ENCODE measurements at places on chromosomes 7 and 10.

- peaks cover 15% of the 10 kb centered on the region for H3K27me3 ChIP-seq
- no peak overlapping the region for H3K4me3 ChIP-seq
- ATAC-seq, result no peak
- H3K4me1 ChIP-seq, result no peaks in the 10 kb centered on the region
- no peaks in the 10 kb centered on the region for H3K36me3 ChIP-seq
- H3K27ac ChIP-seq, result no peak overlapping the region
Measured at GRCh38 chr10:21052072-21052708, 155.1 kb upstream of the NEBL start.

DNA sequence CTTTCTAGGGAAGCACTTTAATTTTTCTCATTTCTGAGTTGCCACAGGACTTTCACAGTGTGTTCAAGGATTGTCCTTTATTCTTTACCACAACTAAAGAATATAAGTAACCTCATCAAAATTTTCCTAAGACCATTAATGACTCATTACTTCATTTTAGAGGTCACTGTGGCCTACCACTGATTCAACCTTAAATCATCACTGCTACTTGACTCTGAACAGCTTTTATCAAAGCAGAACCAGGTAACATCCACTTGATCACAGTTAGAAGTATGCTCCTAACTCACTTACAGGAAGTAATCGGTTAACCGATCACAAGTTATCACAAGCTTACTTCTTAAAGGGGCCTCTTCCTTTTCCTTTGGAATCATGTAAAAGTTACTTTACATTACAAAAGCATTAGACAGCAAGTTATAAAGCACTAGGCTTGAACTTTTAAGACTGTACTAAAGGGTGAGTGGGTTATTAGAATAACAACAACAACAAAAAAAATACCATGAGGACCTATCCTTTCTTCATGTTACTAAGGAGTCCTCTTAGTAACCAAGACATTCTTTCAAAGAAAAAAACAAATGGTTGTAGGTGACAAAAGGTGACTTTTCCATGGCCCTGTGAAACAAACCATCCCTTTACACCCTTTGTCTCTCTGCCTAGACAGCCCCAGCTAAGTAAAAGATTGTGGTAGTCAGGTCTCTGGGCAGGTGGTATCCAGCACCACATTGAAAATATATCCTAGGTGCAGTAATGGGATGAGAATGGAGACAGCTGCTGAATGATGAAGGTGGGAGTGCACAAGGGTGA lies 40.0 kb upstream of the PDK4 start:
- H3K27me3 ChIP-seq, result peaks cover 3% of the 10 kb centered on the region
- H3K27ac ChIP-seq, result no peak overlapping the region
- no peaks in the 10 kb centered on the region for H3K36me3 ChIP-seq
- no peak for ATAC-seq

- no peak overlapping the region for H3K27ac ChIP-seq
- peaks cover 10% of the 10 kb centered on the region for H3K27me3 ChIP-seq
- no peaks in the 10 kb centered on the region for H3K36me3 ChIP-seq
- ATAC-seq, result no peak
Measured at GRCh38 chr10:113979409-113979808, 64.3 kb upstream of the ADRB1 start.

GRCh38 chr7:112136271-112137008 lies 69.8 kb downstream of the DOCK4 start:
- ATAC-seq, result no peak
- no peaks in the 10 kb centered on the region for H3K4me1 ChIP-seq
- no peak overlapping the region for H3K27ac ChIP-seq
- no peaks in the 10 kb centered on the region for H3K27me3 ChIP-seq

DNA sequence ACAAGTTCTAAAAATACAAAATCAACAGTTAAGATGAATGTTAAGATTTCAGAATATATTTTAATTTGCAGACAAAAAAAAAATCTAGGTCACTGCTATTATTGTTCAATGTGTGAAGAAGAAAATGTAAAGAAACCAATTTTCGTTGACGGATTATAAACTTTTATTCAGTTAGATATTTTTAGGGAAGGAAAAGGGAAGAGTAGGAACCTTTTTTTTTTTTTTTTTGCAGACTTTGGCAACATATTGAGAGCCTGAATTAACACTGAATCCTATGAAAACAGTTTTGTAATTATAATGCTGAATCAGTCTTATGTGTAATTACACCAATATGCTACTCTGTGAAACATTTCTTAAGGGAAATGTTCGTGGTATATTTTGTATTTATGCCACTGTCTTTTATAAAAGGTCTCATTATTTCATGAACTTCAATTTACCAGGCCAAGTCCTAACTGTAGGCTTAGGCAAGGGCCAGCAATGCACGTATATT lies 106.3 kb downstream of the ST8SIA6 start:
- H3K36me3 ChIP-seq, result no peaks in the 10 kb centered on the region
- H3K4me1 ChIP-seq, result no peaks in the 10 kb centered on the region
- no peak overlapping the region for H3K27ac ChIP-seq
- no peak for ATAC-seq
- peaks cover 12% of the 10 kb centered on the region for H3K27me3 ChIP-seq

DNA sequence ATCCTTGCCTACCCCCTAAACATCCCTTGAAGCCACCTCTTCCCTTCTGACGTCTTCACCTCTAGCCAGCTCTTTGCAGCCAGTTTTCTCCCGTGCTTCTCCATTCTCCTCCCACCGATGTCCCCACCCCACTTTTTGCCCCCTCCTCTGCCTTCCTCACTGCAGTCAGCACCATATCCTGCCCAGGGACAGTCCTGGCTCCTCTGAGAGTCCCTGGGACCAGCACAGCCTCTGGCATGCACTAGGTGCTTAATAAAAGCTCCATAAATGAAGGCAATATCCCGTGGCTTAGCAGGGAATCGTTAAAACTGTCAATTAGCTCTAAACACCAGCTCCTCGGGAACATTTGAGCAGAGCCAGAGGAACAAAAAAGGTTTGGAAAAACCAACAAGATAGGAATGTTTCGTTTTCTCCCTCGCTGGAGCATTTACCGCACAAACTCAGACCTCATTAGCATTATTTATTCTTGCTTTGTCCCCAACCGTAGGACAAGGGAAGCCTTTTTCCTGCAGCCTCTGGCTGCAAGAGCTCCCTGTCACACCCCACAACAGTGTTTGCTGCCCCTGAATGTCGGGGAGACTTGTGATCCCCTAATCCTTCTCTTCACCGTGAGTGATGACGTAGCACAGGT lies 16.1 kb downstream of the MYL10 start:
- H3K4me3 ChIP-seq, result no peak overlapping the region
- ATAC-seq, result no peak
- H3K27me3 ChIP-seq, result peaks cover 15% of the 10 kb centered on the region
- no peak overlapping the region for H3K27ac ChIP-seq
- H3K4me1 ChIP-seq, result no peaks in the 10 kb centered on the region
- no peaks in the 10 kb centered on the region for H3K36me3 ChIP-seq

DNA sequence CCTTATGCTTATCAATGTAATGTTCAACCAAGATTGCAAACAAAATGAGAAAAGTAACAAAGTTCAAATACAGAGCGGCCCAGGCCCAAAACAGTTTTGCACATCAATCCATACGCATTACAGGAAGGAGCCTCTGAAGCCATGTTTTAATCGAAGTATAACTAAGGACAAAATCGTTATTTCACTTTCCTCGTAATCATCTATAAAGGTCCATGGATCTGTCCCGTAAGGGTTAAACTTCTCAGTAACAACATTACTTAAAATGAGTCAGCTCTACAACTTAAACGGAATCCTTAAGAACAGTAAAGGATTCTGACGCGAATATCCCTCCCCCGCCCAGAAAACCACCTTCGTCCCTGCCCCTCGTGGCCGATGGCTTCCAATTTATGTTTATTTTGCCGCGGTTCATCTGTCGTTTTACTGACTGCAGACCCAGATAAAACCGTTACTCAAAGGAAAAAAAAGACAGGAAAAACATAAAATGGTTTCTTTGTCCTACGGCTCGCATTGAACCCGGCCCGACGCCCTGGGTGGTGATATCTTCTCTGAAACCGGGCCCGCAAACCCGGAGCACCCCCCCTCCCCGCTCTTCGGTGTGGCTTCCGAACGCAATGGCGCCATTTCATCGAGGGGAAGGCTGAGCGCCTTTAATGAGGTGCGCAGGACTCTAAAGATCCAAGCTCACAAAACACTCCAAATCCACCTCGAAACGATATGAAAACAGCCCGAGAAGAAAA lies 1.1 kb downstream of the HNRNPA2B1 start:
- no peak for ATAC-seq
- peaks cover 91% of the 10 kb centered on the region for H3K36me3 ChIP-seq
- peaks cover 31% of the 10 kb centered on the region for H3K4me1 ChIP-seq
- H3K4me3 ChIP-seq, result peak overlapping the region; percentile 100
- H3K27me3 ChIP-seq, result no peaks in the 10 kb centered on the region
- H3K27ac ChIP-seq, result peak overlapping the region; percentile 100

- ATAC-seq, result no peak
- no peaks in the 10 kb centered on the region for H3K27me3 ChIP-seq
- no peak overlapping the region for H3K4me3 ChIP-seq
- H3K36me3 ChIP-seq, result no peaks in the 10 kb centered on the region
Measured at GRCh38 chr10:4371691-4372295, 454.2 kb upstream of the AKR1E2 start.

DNA sequence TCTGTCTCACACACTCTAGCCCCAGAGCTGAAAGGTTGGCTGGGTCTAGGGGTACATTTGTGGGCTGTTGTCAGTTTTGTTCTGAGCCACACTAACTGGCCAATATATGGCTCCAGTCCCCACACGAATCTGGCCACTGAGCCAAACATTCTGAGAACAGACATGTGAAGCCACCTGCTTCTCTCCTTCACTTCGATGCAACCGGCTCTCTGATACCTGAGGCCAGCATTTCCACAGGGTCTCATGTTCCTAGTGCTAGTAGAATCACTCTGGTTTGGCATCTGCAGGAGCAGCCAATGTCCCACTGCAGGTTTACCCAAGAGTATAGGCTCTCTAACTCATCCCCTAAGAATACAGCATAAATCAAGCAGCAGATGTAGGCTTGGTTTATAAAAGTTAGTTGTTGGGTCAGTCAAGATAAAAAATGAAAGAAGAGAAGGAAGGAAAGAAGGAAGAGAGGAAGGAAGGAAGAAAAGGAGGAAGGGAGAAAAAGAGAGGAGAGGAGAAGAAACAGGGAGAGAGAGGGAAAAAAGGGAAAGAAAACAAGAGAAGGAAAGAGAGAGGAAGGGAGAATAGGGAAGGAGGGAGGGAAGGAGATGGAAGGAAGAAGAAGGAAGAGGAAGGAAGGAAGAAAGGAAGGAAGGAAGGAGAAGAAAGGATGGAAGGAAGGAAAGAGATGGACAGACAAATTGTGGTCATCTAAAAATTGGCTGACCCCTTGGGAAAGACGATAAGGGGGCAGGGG lies 75.1 kb downstream of the STRA8 start:
- no peak overlapping the region for H3K4me3 ChIP-seq
- no peak for ATAC-seq
- H3K36me3 ChIP-seq, result no peaks in the 10 kb centered on the region
- no peaks in the 10 kb centered on the region for H3K27me3 ChIP-seq
- H3K27ac ChIP-seq, result no peak overlapping the region
- H3K4me1 ChIP-seq, result no peaks in the 10 kb centered on the region

DNA sequence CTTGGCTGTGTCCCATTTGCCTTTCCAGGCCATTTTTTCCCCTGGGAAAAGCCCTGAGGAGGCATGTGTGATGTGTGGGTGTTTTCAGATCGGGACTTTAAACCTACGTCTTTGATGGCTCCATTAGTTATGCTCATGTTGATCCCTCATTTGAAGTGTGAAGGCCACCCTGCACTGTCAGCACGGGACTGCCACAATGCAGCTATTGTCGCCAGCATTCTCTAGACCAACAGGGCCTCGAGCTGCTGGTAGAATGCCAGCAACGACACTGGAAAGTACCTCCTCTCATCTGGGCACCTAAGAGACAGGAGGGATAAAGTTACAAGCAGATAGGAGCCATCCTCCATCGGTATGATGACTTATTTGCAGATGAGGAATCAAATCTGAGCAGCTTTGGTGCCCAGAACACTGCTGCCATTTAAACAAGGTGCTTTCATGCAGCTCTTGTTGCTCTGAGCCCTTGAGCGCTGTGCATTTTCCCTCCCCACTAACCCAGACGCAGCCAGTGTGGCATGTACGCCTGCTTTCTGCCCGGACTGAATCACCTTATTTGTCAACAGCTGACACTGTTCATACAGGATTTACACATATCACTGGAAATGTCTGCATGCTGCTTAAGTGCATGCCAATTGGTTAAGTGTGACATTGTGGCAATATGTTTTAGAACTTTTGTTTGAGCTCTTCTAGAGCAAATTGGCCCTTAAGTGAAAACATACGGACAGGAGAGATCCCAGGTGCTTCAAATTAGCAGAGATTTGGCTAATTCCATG lies 175.0 kb upstream of the PITRM1 start:
- no peak overlapping the region for H3K27ac ChIP-seq
- H3K4me1 ChIP-seq, result peaks cover 6% of the 10 kb centered on the region
- H3K27me3 ChIP-seq, result peaks cover 24% of the 10 kb centered on the region
- no peak overlapping the region for H3K4me3 ChIP-seq
- no peak for ATAC-seq

DNA sequence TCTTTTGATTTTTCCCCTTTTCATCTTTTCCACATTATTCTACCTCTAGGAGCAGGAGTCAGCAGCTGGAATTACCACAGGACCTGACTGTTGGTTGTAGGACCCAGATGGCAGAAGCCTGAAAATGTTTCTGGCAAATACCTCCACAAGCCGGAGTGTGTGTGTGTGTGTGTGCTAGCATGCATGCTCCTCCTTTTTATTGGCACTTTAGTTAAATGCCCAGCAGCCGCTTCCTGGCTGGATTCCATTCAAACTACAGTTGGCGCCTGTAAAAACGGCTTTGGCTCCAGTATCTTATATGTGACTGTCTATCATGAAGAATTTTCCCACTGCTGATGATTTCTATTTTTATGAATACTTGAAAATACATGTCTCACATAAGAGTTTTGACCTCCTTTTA lies 319.7 kb upstream of the SP4 start:
- no peaks in the 10 kb centered on the region for H3K4me1 ChIP-seq
- peaks cover 1% of the 10 kb centered on the region for H3K27me3 ChIP-seq
- no peak for ATAC-seq
- no peak overlapping the region for H3K4me3 ChIP-seq

GRCh38 chr10:98098247-98098646 lies 36.2 kb upstream of the R3HCC1L start:
- H3K36me3 ChIP-seq, result no peaks in the 10 kb centered on the region
- no peak overlapping the region for H3K4me3 ChIP-seq
- no peaks in the 10 kb centered on the region for H3K4me1 ChIP-seq
- no peak overlapping the region for H3K27ac ChIP-seq
- ATAC-seq, result no peak
- peaks cover 14% of the 10 kb centered on the region for H3K27me3 ChIP-seq

DNA sequence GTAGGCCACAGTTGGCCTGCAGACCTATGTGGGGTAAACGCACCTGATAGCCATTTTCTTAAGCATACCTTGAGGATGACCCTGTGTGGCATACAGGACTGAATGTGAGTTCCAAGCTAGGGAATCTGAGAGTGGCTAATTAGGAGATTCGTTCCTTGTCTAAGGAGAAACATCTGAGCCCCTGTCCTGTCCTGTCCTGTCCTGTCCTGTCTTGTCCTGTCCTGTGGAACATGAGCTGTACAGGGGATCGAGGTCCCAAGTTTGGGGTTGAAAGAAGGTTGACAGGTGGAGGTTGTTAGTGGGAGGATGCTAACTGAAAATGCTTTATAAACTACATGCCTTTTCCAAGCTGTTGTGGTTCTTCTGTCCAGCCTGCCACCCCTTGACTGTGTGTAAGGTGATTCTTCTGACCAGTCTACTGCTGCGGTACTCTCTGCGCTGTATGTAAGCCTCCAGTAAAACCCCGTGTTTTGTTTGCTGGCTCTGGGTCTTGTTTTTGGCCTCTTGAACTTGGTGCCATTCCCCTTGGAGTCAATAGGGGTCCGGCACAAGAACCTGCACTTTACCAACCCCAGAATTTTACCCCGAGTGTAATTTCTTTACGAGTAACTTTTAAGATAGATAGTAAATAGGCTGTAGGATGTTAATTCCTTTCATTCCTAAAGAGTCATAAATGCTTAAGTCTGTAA lies 26.4 kb downstream of the ZNRF2 start:
- no peak overlapping the region for H3K4me3 ChIP-seq
- H3K4me1 ChIP-seq, result peaks cover 50% of the 10 kb centered on the region
- ATAC-seq, result no peak
- H3K27me3 ChIP-seq, result no peaks in the 10 kb centered on the region
- H3K27ac ChIP-seq, result no peak overlapping the region
- H3K36me3 ChIP-seq, result no peaks in the 10 kb centered on the region

Data from activated T-helper 17 cell treated with anti-CD3 and anti-CD28 coated beads, Interleukin-2, amount 50 U/mL, for 72 hours (primary cell).